ENCODE measurements at places on chromosomes 1 and 21. TPM values are rescaled to one million over a fixed set of nuclear protein-coding genes. Genes with fewer than 3 reads are reported as not detected.

Gene DHDDS
- 46.2 TPM for total RNA-seq

DNA sequence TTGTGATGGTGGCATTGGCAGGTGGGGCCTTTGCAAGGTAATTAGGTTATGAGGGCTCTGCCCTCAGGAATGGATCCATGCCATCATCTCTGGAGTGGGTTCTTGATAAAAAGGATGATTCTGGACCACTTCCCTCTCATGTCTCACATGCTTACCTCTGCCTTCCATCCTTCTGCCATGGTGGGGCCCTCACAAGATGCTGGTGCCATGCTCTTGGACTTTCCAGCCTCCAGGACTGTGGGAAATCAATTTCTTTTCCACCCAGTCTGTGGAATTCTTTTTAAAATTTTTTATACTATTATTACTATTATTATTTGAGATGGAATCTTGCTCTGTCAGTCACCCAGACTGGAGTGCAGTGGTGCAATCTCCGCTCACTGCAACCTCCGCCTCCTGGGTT, 57.3 kb downstream of the ACBD3 start:
- no peak for DNase-seq
- no peak overlapping the region for H3K27ac ChIP-seq
- no peaks in the 10 kb centered on the region for H3K4me1 ChIP-seq
- no peaks in the 10 kb centered on the region for H3K27me3 ChIP-seq

DNA sequence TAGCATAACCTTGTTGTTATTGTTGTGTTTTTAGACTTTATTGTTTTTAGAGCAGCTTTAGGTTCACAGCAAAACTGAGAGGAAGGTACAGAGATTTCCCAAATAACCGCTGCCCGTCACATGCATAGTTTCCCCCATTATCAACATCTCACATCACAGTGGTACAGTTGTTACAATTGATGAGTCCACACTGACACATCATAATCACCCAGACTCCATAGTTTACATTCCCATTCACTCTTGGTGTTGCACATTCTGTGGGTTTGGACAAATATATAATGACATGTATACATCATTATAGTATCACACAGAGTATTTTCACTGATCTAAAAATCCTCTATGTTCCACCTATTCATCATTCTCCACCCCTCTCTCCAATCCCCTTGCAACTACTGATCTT, 25.9 kb upstream of the TOR3A start:
- no peak overlapping the region for H3K4me3 ChIP-seq
- no peak for DNase-seq

Gene EPHA8
- total RNA-seq: not detected

Gene PM20D1
- 0.67 TPM for total RNA-seq

GRCh38 chr1:11781297-11781696, 19.3 kb downstream of the C1orf167 start:
- DNase-seq: no peak
- H3K27ac ChIP-seq: no peak overlapping the region
- H3K4me1 ChIP-seq: peaks cover 9% of the 10 kb centered on the region
- no peaks in the 10 kb centered on the region for H3K27me3 ChIP-seq
- H3K4me3 ChIP-seq: no peak overlapping the region

- H3K4me1 ChIP-seq: no peaks in the 10 kb centered on the region
- no peak overlapping the region for H3K27ac ChIP-seq
- no peak overlapping the region for H3K4me3 ChIP-seq
- H3K27me3 ChIP-seq: no peaks in the 10 kb centered on the region
- no peak for DNase-seq
- H3K36me3 ChIP-seq: no peaks in the 10 kb centered on the region
Measured at GRCh38 chr1:162316187-162316586, 60.5 kb downstream of the SPATA46 start.

Gene IVL
- total RNA-seq: not detected

GRCh38 chr1:11058595-11059154, 1.1 kb downstream of the SRM start:
- no peak for DNase-seq
- H3K4me3 ChIP-seq: peak overlapping the region; percentile 98
- no peaks in the 10 kb centered on the region for H3K36me3 ChIP-seq

- no peaks in the 10 kb centered on the region for H3K36me3 ChIP-seq
- H3K27ac ChIP-seq: no peak overlapping the region
- peak overlapping the region; percentile 72 for H3K4me3 ChIP-seq
- H3K4me1 ChIP-seq: peaks cover 6% of the 10 kb centered on the region
Measured at GRCh38 chr1:201739492-201740085, 89.4 kb upstream of the IPO9 start.

- no peak for DNase-seq
- H3K4me3 ChIP-seq: no peak overlapping the region
- no peak overlapping the region for H3K27ac ChIP-seq
- H3K4me1 ChIP-seq: peaks cover 8% of the 10 kb centered on the region
- no peaks in the 10 kb centered on the region for H3K36me3 ChIP-seq
- H3K27me3 ChIP-seq: no peaks in the 10 kb centered on the region
Measured at GRCh38 chr1:156929596-156930238, 9.3 kb downstream of the LRRC71 start.

GRCh38 chr1:107804134-107804533, 160.8 kb downstream of the VAV3 start:
- H3K4me1 ChIP-seq: no peaks in the 10 kb centered on the region
- H3K36me3 ChIP-seq: no peaks in the 10 kb centered on the region
- no peak for DNase-seq
- H3K27ac ChIP-seq: no peak overlapping the region
- H3K4me3 ChIP-seq: no peak overlapping the region

- no peak overlapping the region for H3K27ac ChIP-seq
- no peak overlapping the region for H3K4me3 ChIP-seq
- no peak for DNase-seq
- H3K36me3 ChIP-seq: no peaks in the 10 kb centered on the region
Measured at GRCh38 chr1:89894210-89895201, 73.7 kb downstream of the LRRC8D start.

- H3K27me3 ChIP-seq: no peaks in the 10 kb centered on the region
- H3K27ac ChIP-seq: no peak overlapping the region
- no peak overlapping the region for H3K4me3 ChIP-seq
- H3K36me3 ChIP-seq: no peaks in the 10 kb centered on the region
Measured at GRCh38 chr1:175124861-175125260, 57.2 kb downstream of the TNN start.

GRCh38 chr1:220803401-220804201, 16.9 kb downstream of the MTARC1 start:
- H3K27me3 ChIP-seq: no peaks in the 10 kb centered on the region
- H3K27ac ChIP-seq: no peak overlapping the region
- H3K36me3 ChIP-seq: no peaks in the 10 kb centered on the region
- H3K4me1 ChIP-seq: no peaks in the 10 kb centered on the region
- DNase-seq: no peak

Gene NBPF6
- total RNA-seq: not detected

Gene FUCA1
- total RNA-seq: 22.8 TPM

DNA sequence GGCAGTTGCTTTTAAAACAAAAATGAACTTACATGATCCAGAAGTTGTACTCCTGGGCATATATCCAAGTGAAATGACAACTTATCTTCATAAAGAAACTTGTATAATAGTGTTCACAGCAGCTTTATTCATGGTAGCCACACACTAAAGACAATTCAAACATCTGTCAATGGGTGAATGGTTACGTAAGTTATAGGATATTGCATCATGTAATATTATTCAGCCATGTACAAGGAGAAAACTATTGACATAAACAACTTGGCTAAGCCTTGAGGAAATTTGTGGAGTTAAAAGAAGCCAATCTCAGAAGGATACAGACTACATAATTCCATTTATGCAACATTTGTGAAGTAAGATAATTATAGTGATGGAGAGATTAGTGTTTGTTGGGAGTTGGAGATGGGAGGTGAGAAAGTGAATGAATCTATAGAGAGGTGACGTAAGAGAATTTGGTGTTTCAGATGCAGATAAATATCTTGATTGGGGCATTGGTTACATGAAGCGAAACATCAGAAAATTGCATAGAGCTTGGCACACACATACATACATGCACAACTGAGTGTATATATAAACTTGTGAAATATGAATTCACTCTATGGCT, 49.9 kb upstream of the GRIK1 start:
- H3K36me3 ChIP-seq: no peaks in the 10 kb centered on the region
- no peaks in the 10 kb centered on the region for H3K4me1 ChIP-seq
- H3K27ac ChIP-seq: no peak overlapping the region
- H3K4me3 ChIP-seq: no peak overlapping the region

GRCh38 chr1:155485945-155486344, 76.7 kb downstream of the ASH1L start:
- no peak for DNase-seq
- H3K4me3 ChIP-seq: no peak overlapping the region
- H3K4me1 ChIP-seq: peaks cover 2% of the 10 kb centered on the region
- H3K36me3 ChIP-seq: no peaks in the 10 kb centered on the region

Gene DEDD
- total RNA-seq: 19.4 TPM

DNA sequence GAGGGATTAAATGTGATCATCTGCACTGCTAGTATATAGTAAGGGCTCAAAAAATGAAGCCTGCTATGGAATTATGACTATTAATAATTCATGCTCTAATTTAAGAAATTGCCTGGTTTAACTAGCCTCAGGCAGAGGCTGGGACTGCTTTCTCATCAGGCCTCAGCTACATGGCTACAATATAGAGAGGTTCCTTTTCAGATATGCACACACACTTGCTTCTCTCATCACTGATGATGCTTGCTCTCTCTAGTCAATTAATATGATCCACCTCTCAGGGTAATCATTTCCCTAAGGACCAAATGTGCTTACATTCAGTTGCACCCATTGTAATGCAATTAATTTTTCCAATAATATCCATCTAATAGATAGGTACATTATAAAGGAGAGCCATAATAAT, 324.9 kb upstream of the ST6GALNAC5 start:
- H3K4me1 ChIP-seq: peaks cover 6% of the 10 kb centered on the region
- H3K36me3 ChIP-seq: no peaks in the 10 kb centered on the region
- no peak overlapping the region for H3K4me3 ChIP-seq
- DNase-seq: no peak

DNA sequence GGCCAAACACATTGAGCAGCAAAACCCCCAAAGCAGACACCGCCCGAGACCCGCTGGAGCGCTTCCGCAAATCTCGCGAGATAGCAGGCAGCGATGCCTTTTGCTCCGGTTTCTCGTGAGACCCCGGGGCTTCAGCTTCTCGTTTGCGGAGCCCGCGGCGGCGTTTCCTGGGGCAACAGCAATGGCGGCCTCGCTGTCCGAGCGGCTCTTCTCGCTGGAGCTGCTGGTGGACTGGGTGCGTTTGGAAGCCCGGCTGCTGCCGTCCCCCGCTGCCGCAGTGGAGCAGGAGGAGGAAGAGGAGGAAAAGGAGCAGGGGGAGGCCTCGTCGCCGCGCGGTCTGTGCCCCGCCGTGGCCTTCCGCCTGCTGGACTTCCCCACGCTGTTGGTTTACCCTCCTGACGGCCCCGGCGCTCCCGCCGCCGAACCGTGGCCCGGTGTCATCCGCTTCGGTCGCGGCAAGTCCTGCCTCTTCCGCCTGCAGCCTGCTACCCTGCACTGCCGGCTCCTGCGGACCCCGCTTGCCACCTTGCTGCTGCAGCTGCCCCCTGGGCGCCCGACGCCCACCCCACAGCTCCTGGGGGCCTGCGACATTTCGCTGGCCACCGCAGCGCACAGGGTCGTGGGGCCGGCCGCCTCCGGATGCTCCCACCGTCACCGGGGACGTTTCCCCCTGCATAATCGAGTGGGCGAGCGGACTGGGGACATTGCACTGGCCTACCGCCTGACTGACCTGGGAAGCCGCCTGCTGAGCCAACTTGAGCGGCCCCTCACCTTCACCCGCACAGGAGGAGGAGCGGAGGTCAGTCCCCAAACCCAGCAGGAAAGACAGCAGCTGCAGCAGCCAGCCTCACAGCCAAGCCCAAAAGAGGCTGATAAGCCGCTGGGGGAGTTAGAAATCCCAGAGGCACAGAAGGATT, at the start of gene MAP10:
MAP10 (plus strand) TSS at position 148 of the 917 bp plus-strand sequence; CDS start at position 182, 34 bp downstream.
- no peaks in the 10 kb centered on the region for H3K27me3 ChIP-seq
- peak within 1 kb of the TSS; percentile 89 for H3K4me3 ChIP-seq
- H3K4me1 ChIP-seq: peaks cover 4% of the 10 kb centered on the region
- peak; percentile 81 for DNase-seq

DNA sequence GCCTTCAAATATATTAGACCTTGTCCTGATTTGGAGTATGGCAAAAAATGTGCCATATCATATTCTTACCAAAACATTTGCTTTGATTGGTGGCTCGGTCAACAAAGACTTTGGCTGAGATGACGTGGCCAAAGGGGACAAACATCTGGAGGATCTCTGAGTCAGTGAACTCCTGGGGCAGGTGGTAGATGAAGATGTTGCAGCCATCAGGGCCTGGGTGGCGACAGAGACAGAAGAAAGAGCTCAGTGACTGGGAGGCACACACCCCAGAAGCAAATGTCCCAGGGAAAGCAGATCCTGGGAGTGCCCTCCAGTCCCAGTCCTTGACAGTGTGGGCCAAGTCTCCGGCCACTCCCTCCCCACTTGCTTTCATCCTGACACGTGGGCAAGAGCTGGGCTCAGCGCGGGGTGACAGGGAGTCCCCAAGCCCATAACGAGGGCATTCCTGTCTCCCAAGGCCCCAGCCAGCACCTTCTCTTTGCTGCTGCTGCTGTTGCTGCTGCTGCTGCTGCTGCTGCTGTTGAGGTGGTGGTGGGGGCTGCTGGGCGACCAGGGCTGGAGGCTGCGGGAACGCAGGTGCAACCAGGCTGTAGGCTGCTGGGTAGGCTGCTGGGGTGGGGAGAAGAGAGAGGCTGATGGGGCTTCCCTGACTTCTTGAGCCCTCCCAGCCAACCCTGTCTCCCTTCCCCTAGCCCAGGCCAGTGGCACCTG, 10.7 kb downstream of the CELF3 start:
- H3K36me3 ChIP-seq: no peaks in the 10 kb centered on the region
- no peak for DNase-seq
- no peaks in the 10 kb centered on the region for H3K27me3 ChIP-seq
- H3K27ac ChIP-seq: no peak overlapping the region

GRCh38 chr1:15820478-15820877, 13.0 kb upstream of the UQCRHL start:
- H3K4me1 ChIP-seq: peaks cover 2% of the 10 kb centered on the region
- no peak overlapping the region for H3K4me3 ChIP-seq
- H3K27me3 ChIP-seq: no peaks in the 10 kb centered on the region
- H3K27ac ChIP-seq: no peak overlapping the region

GRCh38 chr1:8133657-8134430, 107.7 kb upstream of the ERRFI1 start:
- no peak overlapping the region for H3K27ac ChIP-seq
- H3K4me1 ChIP-seq: peaks cover 22% of the 10 kb centered on the region
- no peak overlapping the region for H3K4me3 ChIP-seq
- no peaks in the 10 kb centered on the region for H3K36me3 ChIP-seq
- H3K27me3 ChIP-seq: no peaks in the 10 kb centered on the region

Gene OR6K3
- not detected for total RNA-seq

GRCh38 chr1:41714638-41715389, 203.9 kb downstream of the HIVEP3 start:
- no peak for DNase-seq
- H3K27me3 ChIP-seq: no peaks in the 10 kb centered on the region
- no peak overlapping the region for H3K4me3 ChIP-seq

- H3K27ac ChIP-seq: no peak overlapping the region
- no peaks in the 10 kb centered on the region for H3K27me3 ChIP-seq
- no peaks in the 10 kb centered on the region for H3K36me3 ChIP-seq
- H3K4me1 ChIP-seq: no peaks in the 10 kb centered on the region
Measured at GRCh38 chr1:22557341-22557950, 5.8 kb upstream of the EPHA8 start.
